ENCODE measurements at places on chromosomes 5 and 9. TPM values are rescaled to one million over a fixed set of nuclear protein-coding genes. Genes with fewer than 3 reads are reported as not detected.

Gene WDR38
- 0.41 TPM for polyA plus RNA-seq

Gene SLCO6A1
- not detected for polyA plus RNA-seq

Gene PCDHB7
- polyA plus RNA-seq = 4.4 TPM

Gene SELENOP
- 416 TPM for polyA plus RNA-seq

DNA sequence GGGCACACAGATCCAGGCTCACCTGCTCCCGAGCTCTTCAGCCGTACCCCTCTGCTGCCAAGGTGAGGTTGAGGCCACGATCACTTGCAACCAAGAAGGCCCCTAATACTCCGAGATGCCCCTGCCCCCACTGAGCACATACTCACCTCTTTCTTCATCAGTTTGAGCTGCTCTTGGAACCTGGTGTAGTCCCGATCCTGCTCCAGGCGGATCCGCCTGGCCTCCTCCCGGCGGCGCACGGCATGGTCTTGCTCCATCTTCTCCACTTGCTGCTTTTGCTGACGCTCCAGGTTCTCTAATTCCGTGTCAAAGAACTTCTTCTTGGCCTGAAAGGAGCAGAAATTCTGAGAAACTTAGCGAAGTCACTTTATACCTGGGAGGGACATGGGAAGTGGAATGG is 75.7 kb upstream of the FBXW11 start:
- no peak for DNase-seq

DNA sequence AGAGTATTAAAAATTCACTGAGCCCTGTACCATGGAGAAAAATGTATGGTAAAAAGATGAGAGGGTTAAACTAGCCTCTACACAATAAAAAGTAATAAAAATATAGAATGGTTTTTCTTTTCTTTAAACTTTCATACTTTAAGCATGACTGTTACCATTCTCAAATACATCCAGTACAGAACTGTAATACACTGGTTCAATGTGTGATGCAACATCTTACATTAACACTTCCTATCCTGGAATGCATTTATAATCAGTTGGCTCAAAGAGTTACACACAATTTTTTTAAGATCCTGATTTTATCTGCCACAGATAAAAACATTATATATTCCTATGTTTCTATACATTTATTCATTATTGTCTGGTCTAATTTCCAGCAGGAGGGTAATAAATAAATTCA is 4.7 kb downstream of the GNAQ start:
- DNase-seq = no peak

- no peak for DNase-seq
These were observed 72.0 kb downstream of the PDE8B start for GRCh38 chr5:77282337-77283027.

DNA sequence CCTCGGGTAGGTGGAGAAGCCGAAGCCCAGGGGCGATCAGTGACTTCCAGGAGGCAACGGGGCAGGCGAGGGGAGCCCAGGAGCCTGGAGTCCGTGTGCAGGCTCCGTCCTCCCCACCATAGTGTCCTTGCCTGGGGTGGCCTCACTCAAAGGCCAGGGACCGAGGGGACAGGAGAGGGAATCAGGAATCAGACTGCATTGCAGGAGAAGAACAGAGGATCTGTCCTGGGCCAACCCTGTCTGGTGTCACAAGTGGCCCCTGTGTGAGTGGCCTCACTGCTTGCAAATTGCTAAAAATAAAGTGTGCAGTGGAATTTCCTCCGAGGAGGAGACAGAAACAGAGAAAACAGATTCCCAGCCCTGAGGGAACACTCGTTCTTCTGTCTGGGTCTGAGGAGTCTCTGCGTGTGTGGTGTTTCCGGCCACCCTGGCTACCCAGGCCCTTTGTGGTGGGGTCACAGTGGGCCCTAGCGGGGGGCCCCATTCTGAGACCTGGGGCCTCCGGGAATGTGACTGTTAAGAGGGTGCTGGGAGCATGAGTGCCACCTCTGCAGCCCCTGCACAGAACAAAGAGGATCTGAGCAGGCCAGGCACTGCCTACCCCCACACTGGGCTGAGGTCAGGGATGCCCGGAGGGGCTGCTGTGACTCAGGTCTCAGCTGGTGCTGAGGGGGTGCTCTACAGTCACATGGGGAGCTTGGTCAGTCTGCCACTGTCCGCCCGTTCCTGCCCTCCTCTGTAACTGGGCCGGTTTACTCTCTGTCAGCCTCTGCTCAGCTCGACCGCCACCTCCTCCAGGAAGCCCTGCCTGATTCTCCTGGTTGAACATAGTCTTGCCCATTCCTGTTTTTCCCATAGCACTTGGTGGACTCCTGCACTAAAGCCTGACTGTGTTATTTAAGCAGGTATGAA is 7.4 kb downstream of the TRAF1 start:
- no peak for DNase-seq

DNA sequence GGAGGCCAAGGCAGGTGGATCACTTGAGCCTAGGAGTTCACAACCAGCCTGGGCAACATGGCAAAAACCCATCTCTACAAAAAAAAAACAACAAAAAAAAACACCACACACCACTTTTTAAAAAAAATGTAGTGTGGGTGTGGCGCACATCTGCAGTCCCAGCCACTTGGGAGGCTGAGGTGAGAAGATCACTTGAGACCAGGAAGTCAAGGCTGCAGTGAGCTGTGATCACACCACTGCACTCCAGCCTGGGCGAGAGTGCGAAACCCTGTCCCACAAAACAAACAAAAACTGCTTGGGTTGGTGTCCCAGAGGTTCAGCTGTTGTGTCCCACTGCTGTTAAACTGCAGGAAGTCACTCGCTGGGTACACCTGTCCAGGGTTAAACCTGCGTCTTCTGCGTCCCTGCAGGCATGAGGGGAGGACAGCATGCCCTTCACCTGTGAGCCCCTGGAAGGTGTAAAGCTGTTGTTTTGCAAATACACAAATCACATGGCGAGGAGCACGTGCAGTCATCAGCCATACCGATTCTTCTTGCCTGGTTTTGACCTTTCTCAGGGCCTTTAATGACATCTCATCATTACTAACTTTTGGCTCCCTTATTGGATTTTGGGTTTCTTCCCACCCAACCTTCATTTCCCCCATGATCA is 29.3 kb upstream of the CLPTM1L start:
- DNase-seq = no peak

GRCh38 chr9:13816837-13817236 is 497.1 kb downstream of the NFIB start:
- no peak for DNase-seq

- DNase-seq = no peak
These were observed 63.1 kb downstream of the NACC2 start for GRCh38 chr9:136031741-136032730.

DNA sequence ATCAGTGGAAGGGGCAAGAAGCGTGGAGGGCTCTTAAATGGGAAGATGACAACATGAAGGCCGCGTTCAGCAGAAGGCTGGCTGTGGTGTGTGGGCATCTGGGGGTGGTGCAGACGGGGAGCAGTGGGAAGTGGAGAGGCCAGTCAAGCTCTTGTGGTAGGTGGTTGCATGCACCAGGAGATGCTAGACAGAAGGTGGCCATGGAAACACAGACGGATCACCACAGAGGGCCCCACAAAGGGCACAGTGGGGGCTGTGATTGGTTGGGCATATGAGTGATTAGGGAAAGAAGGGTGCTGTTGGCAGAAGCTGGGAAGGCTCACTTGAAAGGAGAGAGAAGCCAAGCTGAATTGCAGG is 14.7 kb downstream of the MTMR12 start:
- no peak for DNase-seq

- DNase-seq = no peak
These were observed 42.5 kb upstream of the RXRA start for GRCh38 chr9:134283692-134284265.

DNA sequence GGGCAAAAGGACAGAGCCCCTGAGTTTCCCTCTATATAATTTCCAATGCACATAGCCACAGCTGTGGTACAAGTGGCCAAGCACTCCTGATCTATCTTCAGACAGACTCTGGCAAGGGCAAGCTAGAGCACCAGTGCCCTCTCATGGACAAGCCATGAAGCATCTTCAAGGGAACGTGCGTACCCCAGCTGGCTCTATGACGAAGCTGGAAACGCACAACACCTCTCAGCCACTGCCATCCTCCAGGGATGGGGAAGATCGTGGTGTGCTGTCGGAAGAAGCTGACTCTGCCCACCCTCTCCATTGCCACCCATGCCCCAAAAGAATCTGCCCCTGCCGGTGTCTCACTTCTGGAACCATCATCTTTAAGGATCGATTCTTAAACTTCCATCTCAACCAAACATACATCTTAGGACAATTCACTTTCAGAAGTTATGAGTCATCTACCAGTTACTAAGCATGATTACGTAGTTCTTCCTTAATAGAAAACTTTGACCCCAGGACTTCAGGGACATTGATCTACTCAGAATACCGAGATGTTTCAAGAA is 482.9 kb downstream of the AGTPBP1 start:
- peak; percentile 71 for DNase-seq

GRCh38 chr5:5370059-5370774 is 52.3 kb upstream of the ICE1 start:
- no peak for DNase-seq

DNA sequence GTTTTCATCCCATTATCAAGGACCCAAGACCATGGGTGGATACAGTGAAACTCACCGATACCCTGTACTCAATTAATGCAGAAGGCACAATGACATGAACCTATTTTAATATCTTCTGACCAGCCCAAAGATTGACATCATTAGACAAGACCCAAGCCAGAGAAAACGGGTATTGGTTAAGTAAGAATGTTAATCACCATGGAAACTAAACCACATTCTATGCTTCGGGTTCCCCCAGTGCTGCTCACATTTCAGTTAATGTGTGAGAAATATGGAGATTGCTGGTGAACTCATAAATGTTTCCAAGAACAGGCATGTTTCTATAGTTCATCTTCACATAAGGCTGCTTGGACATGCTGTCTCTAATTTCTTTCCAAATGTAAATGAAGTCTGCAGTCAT is 77.0 kb downstream of the IRX2 start:
- DNase-seq = no peak

- DNase-seq = no peak
These were observed 115.3 kb downstream of the MARCHF11 start for GRCh38 chr5:16064135-16064893.

- DNase-seq = no peak
These were observed 45.5 kb upstream of the ANKRD33B start for GRCh38 chr5:10518347-10518746.

Measured in renal pelvis (tissue), 12 donors.